ENCODE measurements at places on chromosomes 12 and 14. TPM values are rescaled to one million over a fixed set of nuclear protein-coding genes. Genes with fewer than 3 reads are reported as not detected.

The KRT72 gene
- total RNA-seq: not detected

The CMKLR1 gene
- 1.7 TPM for total RNA-seq

GRCh38 chr14:64541972-64542835 is 1.7 kb downstream of the HSPA2 start:
- no peaks in the 10 kb centered on the region for H3K4me1 ChIP-seq
- H3K4me3 ChIP-seq: peak overlapping the region; percentile 61

- peaks cover 17% of the 10 kb centered on the region for H3K4me1 ChIP-seq
- peak overlapping the region; percentile 94 for H3K4me3 ChIP-seq
- H3K36me3 ChIP-seq: no peaks in the 10 kb centered on the region
- DNase-seq: peak; percentile 84
- no peaks in the 10 kb centered on the region for H3K27me3 ChIP-seq
These were observed 2.6 kb downstream of the ITPK1 start for GRCh38 chr14:93112891-93113677.

DNA sequence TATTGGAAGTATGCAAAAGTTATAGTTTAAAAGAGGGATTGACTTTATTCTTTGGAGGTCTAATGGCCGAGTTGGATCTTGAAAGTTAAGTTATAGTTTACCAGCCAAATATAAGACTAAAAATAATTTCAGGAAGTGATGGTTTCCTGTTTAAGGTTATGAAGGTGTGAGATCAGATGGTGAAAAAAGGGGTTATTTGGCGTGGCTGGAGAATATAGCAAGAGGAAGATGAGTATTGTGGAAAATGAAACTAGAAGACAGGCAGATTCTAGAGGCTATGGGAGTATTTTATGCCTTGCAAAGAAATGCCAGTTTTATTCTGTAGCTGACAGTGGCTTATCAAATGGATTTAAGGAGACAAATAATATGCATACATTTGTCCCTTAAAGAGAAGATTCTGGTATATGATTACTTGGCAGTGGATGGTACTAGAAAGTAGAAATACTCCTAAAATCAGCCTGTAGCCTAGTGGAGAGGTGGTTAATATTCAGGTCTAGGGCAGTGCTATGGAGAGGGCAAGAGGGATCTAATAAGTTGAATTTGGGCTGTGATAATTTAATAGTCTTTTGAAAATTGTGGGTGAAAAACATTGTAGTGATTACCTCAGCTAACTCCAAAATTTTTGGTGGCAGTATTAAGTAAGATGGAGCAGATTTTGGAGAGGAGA is 1091.8 kb upstream of the ATXN7L3B start:
- no peak overlapping the region for H3K27ac ChIP-seq
- no peaks in the 10 kb centered on the region for H3K4me1 ChIP-seq
- no peaks in the 10 kb centered on the region for H3K36me3 ChIP-seq
- no peak overlapping the region for H3K4me3 ChIP-seq

- peaks cover 4% of the 10 kb centered on the region for H3K4me1 ChIP-seq
- no peaks in the 10 kb centered on the region for H3K27me3 ChIP-seq
- H3K36me3 ChIP-seq: no peaks in the 10 kb centered on the region
- no peak overlapping the region for H3K27ac ChIP-seq
These were observed 8.2 kb upstream of the BCL11B start for GRCh38 chr14:99280066-99280731.

GRCh38 chr12:93645702-93646101 is 31.5 kb upstream of the CRADD start:
- no peak overlapping the region for H3K4me3 ChIP-seq
- H3K4me1 ChIP-seq: no peaks in the 10 kb centered on the region
- H3K27ac ChIP-seq: no peak overlapping the region
- H3K27me3 ChIP-seq: no peaks in the 10 kb centered on the region
- no peak for DNase-seq

DNA sequence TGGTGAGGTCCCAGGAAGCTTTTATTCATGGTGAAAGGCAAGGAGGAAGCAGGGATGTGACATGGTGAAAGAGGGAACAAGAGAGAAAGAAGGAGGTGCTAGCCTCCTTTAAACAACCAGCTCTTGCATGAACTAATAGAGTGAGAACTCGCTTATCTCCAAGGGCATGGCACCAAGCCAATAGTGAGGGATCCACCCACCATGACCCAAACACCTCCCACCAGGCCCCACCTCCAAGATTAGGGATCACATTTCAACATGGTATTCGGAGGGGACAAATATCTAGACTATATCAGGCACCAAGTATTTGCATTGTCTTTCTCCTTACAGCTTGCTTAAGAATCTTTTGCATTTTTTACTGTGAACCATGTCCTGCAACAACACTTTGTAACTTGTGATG is 91.9 kb upstream of the DHRS4 start:
- no peak overlapping the region for H3K27ac ChIP-seq
- no peak for DNase-seq
- H3K4me3 ChIP-seq: no peak overlapping the region
